ENCODE measurements at places on chromosomes 11 and 22.
A peak's percentile ranks its signal among the peaks of the same experiment; 100 is the strongest.

DNA sequence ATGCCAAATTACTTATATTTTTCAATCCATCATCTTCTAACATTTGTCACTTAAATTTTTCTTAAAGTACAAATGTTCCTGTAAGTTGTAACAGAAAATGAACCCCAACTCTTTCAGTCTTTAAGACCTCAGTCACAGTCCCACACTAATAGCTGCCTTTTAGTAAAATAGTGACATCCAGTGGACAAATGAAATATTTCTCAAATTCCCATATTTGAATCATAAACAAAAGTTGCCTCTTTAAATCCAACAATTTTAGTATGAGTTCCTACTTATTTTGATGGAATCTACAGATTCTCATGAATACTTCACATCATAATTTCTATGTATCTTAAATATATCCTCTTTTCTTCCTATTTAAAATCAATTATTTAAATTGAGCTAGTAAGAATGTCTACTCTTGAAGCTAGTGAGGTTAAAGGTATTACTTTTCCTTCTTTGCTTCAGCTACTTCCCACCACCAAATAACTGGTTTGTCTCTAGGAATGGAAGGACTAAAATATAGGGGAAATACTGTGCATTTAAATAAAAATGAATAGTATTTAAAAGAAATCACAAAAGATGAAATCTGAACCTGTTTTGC is 9.2 kb downstream of the LIN7C start:
- no peak for DNase-seq

DNA sequence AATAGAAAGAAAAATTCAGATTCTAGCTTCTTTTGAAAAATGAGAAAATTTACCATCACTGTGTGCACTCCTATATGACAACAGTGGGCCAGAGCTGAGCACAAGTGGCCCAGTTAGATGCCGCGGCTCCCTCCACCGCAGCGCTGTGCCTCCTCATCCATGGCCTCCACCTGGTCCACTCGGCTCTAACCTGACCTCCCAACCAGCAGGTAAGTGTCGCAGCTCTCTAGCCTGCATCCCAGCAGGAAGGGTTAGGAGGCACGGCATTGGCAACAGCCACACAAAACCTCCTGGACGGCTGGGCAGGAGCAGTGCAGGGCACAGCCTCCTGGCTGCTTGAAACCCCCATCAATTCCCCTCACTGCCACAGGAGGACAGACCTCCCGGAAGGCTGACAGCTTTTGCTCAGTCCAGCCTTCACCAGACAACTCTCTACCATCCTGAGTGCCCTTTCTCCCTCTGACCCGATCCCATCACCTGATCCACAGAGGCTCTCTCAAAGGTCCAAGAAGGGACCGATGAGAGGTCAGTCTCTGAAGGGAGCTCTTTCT is 76.1 kb downstream of the RPL27A start:
- no peak for DNase-seq

GRCh38 chr22:45322873-45323525 is 13.3 kb downstream of the FAM118A start:
- no peak for DNase-seq

DNA sequence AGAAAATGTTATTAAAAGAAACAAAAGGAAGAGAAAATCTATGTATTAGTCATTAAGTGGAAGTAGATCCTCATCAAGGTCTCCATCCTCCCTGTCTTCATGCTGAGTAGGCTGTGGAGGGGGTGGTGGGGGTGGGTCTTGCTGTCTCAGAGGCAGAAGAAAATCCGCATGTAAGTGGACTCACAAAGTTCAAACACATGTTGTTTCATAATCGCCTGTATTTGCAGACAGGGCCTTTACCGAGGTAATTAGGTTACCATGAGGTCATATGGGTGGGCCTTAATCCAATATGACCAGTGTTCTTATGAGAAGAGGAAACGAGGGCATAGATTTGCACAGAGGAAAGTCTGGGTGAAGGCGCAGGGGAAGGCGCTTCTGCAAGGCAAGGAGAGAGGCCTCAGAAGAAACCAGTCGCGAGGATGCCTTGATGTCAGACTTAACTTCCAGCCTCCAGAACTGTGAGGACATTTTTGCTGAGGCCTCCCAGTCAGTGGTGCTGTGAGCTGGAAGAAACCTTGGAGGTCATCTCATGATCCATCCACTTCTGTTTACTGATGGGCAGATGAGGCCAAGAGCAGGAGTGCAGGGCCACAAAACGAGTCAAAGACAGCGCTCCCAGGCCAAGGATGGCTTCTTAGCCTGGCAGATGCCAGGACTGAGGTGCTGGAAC is 49.3 kb upstream of the THY1 start:
- peak; percentile 17 for DNase-seq

DNA sequence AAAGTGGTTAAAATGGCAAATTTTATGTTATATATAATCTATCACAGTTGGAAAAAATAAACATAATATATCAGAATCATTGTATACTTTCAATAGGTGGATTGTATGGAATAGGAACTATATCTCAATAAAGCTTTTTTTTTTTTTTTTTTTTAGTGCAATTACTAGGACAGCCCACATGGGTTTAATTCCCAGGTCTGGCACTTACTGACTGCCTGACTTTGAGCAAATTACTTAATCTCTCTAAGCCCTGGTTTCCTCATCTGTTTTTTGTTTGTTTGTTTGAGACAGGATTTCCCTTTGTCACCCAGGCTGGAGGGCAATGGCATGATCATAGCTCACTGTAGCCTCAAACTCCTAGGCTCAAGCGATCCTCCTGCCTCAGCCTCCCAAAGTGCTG is 26.1 kb upstream of the BAIAP2L2 start:
- DNase-seq = no peak

GRCh38 chr11:91653079-91653754 is 571.4 kb upstream of the FAT3 start:
- no peak for DNase-seq

Data from mesothelial cell of epicardium (in vitro differentiated cells).